ENCODE measurements at places on chromosomes 13 and 19.

GRCh38 chr19:7434391-7434790 lies 54.4 kb downstream of the PEX11G start:
- DNase-seq: no peak

DNA sequence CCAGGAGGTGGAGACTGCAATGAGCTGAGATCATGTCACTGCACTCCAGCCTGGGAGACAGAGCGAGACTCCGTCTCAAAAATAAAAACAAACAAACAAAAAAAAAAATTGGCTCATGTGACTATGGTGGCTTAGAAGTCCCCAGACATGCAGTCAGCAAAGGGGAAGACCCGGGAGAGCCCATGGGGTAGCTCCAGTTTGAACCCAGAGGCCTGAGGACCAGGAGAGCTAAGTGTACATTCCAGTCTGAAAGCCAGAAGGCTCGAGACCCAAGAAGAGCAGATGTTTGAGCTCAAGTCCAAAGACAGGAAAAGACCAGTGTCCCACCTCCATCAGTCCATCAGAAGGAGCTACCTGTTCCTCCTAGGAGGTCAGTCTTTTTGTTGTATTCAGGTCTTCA lies 175.2 kb downstream of the TSHZ3 start:
- no peak for DNase-seq

GRCh38 chr13:85031771-85032170 lies 767.4 kb downstream of the SLITRK6 start:
- DNase-seq: no peak

- no peak for DNase-seq
Measured at GRCh38 chr19:53624771-53625545, 6.8 kb upstream of the DPRX start.

DNA sequence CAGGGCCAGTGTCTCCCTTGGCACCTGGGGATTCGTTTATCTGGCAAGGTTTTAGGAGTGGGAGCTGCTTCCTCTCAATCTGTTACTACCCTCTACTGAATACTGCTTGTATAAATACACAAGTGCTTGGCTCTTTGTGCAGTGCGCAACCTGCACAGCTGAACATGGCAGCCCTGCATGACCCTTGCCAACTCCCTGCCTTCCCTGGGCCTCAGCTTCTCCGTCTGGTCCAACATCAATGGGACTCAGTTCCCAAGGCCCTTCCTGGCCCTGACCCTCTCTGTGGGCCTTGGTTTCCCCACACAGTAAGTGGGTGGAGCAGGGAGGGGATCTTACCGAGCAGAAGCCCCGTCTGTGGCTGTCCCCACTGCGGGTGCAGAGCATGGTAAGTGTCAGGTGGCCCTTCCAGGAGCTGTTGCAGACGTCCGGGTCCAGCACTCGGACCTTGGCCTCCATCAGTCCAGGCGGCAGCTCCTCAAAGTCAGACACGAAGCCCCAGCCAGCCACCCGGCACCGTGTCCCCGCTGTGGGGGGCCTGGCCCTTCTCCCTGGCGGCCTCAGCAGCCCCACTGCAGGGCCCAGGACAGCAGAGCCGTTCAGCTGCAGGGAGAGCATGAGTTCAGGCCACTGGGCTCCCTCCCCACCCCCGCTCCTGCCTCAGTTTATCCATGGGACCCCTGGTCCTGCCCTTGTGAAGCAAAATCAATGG lies 8.5 kb downstream of the PRSS57 start:
- no peak for DNase-seq

GRCh38 chr13:86946734-86947133 lies 724.4 kb upstream of the SLITRK5 start:
- DNase-seq: no peak

- no peak for DNase-seq
Measured at GRCh38 chr13:39895254-39895653, 239.8 kb downstream of the COG6 start.

DNA sequence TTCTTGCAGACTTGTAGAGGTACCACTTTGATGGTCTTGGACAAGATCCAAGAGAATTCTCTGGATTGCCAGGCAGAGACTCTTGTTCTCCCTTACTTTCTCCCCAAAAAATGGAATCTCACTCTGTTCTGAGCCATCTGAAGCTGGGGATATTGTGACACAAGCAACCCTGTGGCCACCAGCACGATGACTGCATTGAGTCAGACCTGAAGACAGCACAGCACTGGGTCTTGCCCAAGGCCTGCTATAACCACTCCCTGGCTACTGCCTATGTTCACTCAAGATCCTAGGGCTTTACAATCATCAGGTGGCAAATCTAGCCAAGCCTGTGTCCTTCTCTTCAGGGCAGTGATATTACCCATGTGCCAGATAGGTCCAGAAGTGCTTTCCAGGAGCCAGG lies 202.5 kb upstream of the SERP2 start:
- no peak for DNase-seq

DNA sequence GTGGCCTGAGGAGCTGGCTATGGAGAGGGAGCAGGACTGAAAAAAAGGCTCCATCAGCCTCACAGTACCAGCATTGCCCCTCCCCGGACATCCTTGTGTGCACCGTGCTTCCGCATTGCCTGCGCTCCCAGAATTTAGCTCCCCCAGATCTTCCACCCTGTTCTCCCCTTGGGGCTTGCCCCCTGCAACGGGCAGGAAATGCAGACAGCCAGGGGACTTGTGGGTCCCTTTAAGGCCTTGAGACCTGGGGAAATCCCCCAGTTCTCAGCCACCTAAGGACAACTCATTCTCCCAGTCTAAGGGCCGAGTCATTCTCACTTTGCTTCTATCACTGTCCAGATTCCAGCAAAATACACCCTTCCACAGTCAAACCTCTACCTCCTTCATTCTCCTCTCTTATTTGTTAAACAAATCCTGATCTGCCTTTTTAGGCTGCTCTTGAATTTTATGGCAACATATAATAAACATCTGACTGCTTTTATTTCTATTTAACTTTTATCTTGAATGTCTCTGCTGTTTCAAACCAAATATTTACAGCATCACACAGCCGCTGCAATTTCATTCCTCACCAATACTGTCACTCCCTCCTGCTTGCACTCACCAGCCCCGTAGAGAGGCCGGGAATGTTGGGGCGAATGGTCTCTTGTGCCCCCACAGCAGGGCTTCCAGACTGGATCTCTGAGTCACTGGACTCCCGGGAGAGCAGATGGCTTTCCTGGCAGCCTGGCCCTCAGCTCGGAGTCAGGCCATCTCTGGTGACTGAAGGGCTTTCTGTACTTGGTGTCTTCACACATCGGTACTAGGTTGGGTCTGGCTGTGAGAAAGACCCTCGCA lies 221.9 kb downstream of the TSHZ3 start:
- no peak for DNase-seq

GRCh38 chr19:16509141-16510061 lies 13.2 kb downstream of the C19orf44 start:
- no peak for DNase-seq

DNA sequence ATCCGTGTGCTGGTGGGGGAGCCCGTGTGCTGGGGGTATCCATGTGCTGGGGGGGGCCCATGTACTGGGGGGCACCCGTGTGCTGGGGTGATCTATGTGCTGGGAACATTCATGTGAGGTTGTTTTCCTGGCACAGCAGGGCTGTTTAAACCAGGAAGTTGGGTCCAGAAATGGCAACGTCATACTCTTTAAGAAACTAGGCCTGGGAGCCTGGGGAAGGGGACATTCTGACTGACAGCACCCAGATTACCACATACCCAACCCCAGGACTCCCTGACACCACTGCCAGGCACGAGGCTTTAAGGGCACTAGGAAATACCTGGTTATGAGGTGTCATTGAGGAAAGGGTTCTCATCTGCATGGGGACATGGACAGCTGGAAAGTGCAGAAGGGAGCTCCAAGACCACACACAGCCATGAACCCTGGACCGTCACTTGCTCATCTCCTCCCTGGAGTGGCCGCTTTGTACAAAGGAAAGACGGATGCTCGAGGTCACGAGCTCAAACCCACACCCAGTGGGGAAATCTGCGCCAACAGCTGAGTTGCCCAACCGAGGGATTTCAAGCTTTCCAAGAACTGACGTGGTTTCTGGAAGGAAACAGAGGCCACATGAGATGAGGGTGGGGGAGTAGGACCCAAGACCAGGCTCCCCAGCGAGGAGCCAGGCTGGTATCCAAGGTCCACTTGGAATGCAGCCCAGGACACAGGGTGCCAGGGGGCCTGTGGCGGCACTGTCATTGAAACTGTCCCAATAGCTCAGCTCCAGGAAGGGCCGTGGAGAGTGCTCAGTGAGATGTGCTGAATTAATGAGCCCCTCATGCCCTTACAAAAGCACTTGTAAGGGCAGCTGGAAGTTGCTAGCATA lies 40.9 kb downstream of the RAB20 start:
- DNase-seq: no peak

GRCh38 chr13:64697226-64697625 lies 2532.9 kb downstream of the PCDH9 start:
- DNase-seq: no peak

DNA sequence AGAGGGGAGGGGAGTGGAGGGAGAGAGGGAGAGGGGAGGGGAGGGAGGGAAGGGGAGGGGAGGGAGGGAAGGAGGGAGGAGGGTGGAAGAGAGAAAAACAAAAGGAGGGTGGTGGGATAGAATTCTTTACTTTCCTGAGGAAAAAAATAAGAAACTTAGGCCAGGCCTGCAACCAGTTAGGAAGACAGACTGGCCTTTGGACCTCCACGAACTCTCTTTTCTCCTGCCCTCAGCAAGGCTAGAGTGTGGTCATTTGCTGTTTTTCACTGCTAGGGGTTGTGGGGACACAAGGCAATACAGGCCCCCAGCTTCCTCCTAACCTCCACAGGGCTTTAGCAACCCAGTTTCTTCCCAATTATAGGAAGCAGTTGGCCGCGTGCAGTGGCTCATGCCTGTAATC lies 4.2 kb downstream of the CCDC8 start:
- no peak for DNase-seq

DNA sequence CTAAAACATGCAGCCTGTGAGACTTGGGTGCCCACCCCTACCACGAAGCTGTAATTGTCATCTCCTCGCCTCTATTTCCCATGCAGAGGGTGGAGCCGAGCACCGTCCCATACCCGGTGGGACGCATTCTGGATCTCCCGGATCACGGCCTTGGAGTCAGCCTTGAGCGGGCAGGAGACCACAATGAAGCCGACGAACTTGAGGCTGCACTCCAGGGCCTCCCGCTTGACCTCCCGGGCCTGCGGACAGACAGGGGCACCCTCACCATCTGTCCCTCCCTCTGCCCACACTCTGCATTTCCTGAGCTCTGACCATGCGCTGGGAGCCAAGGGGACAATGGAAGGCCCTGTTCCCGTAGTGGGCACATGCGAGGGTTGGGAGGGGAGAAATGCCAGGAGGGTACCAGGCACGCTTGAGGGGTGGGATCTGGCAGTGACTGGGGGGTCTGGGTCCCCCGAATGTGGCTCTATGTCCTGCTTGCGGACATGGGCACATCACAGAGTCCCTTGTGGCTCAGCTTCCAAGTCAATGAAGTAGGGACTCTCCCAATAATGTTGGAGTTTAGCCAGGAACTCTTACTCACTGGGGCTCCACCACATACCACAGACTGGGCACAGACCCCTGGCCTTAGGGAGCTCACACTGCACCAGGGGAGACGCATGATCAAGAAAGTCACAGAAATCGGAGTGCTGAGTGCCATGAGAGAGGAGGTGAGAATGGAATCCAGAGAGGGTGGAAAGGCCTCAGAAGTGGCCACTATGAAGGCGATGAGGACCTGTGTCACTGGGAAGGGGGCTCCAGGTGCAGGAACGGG lies 9.2 kb upstream of the GMIP start:
- DNase-seq: no peak

- DNase-seq: no peak
Measured at GRCh38 chr13:32117701-32118100, 86.1 kb downstream of the FRY start.

DNA sequence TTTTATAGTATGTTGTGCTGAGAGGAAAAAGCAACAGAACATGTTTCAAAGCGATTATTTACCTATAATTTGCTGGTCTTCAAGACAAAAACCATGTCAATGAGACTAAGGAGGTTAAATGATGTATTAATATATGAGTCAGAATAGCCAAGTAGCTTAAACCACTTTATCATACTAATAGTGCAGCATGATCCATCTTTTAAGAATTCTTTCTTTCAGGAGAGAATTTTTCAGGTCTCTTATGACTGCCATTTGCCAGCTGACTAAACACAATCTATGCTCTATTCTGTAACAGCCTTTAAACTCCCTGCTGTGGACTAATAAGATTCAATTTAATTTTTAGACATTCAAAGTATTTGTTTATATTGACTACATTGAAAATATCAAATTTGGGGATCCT lies 93.7 kb downstream of the TRPC4 start:
- no peak for DNase-seq

GRCh38 chr19:39738814-39739213 lies 985 bp upstream of the CLC start:
- no peak for DNase-seq

DNA sequence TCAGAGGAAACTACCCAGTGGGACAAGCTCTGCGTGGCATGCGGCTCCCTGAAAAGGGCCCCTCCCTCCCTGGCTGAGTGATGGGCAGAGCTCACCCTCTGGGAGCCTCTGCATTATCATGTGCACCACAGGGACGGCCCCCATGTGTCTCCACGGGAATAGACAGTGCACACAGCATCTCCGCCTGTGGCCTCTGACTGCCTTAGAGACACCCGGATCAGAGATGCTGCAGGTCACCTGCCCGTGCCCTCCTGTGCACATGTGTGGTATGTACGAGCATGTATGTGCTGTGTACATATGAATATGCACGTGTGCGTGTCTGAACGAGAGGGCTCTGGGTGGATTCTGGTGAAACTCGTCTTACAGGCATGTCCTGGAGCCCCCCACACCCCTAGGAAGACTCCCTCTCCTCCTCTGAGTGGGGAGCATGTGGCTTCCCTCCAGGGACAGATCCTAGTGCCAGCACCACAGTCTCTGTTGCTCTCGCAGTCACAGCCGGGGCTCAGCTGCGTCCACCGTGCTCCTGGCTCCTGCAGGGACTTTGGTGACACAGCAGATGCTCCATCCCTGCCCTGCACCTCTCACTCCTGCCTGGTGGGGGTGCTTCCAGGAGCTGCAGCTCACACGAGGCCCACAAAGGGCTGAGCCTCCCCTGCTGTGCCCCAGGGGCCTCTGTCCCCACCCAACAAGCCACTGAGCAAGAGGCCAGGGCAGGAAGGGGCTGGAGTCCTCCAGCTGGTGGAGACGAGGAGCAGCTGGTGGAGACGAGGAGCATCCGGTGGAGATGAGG lies 19.6 kb downstream of the C13orf46 start:
- no peak for DNase-seq

- DNase-seq: no peak
Measured at GRCh38 chr13:31610270-31610998, 128.9 kb upstream of the RXFP2 start.

DNA sequence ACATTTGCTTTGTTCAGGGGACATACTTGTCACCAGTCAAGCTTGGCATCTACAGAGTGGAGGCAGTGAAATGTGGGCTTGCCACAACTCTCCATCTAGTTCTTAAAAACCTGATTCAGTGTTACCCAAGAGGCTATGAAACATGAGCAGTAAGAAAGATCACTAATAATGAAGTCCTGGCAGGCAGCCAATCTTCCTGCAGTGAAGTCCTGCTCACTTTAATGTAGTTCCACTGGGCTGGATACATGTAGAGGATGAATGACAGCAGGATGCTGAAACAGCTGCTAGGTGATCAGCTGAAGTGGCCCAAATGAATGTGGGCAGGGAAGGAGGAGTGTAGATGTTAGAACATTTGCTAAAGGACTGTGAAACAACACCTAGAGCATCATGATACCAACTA lies 1213.1 kb downstream of the OLFM4 start:
- no peak for DNase-seq

All from activated CD4-positive, alpha-beta T cell treated with anti-CD3 and anti-CD28 coated beads for 1 hour (primary cell).